T-helper 2 cell treated with Interferon-gamma antibody and Interleukin-4, amounts not matched to agents 5 μg/mL and 100 μg/mL, for 36 hours (primary cell): ENCODE measurements at places on chromosomes 16 and 17.

DNA sequence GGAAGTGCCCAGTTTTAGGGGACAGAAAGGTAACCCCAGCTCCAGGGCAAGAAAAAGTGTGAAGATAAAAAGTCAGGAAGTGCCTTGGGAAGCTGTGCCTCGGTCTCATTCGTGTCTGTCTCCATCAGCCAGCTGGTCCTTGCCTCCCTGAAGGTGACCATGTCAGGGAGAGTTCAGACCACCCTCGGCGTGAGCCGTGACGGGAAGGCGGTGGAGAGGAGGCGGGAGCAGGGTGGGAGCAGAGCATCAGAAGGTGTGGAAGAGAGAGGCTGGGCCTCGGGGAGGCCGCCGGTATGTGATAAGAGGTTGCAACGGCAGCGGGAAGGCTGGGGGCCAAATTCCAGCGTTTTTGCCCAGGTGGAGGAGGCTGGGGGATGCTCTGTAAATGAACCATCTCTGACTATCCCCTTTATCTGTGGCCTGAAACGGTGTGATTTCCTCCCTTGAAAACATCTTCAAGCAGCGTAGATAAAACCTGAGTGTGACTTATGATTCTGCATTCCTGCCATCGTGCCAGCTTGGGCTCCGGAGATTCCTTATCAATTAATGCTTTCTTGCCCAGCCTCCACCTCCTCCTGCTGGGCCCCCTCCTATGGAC lies 251.8 kb downstream of the IRF8 start:
- H3K4me1 ChIP-seq, result no peaks in the 10 kb centered on the region
- no peak overlapping the region for H3K27ac ChIP-seq
- DNase-seq, result no peak
- no peaks in the 10 kb centered on the region for H3K36me3 ChIP-seq
- H3K4me3 ChIP-seq, result no peak overlapping the region

DNA sequence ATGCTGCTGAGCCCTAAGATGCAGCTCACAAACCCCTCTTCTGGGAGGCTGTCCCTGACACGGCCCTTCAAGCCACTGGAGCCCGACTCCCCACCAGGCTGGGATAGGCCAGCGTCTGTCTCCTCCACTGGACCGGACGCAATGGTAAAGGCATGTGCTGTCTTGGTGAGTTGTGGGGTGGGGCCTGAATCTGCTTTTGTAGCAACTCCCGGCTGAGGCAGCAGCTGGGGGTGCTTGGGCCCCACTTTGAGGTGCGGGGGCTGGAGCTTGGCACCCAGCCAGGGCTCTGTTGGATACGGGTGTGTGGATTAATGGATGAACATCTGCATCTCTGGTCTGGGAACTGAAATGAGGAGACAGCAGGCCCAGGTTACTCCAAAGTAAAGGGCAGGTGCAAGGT lies 3.5 kb upstream of the NLRC3 start:
- H3K36me3 ChIP-seq, result peaks cover 33% of the 10 kb centered on the region
- peaks cover 29% of the 10 kb centered on the region for H3K4me1 ChIP-seq
- peak overlapping the region; percentile 36 for H3K4me3 ChIP-seq
- H3K27ac ChIP-seq, result peak overlapping the region; percentile 98

GRCh38 chr17:82107341-82107860 lies 9.4 kb upstream of the FASN start:
- H3K27me3 ChIP-seq, result no peaks in the 10 kb centered on the region
- peak overlapping the region; percentile 65 for H3K27ac ChIP-seq
- no peak for DNase-seq
- H3K4me1 ChIP-seq, result peaks cover 11% of the 10 kb centered on the region
- H3K4me3 ChIP-seq, result no peak overlapping the region
- H3K36me3 ChIP-seq, result peaks cover 2% of the 10 kb centered on the region

DNA sequence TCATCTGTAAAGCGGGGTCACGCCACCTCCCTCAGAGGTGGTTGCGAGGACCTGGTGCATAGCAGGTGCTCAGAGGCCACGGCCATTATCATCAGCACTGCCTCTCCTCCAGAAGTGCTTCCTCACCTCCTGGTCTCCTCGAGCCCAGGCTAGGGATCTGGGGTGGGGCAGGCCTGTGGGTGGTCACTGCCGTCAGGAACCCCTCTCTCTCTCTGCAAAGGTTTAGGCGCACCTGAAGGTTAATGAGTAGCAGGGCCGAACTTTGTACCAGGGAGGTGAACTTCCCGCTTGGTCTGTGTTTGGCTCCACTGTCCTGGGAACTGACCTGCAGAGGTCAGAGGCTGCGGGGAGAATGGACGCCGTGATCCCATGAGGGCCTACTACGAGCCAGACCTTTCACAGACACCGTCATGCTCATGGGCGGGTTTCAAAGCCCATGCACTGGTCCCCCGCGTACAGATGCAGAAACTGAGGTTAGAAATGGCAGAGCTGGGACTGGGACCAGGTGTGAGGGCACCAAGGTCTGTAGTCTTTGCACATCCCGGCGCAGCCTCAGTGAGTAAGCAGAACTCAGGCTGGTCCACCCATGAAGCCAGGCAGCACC lies 13.8 kb downstream of the JUP start:
- no peak overlapping the region for H3K27ac ChIP-seq
- no peaks in the 10 kb centered on the region for H3K4me1 ChIP-seq
- peaks cover 2% of the 10 kb centered on the region for H3K27me3 ChIP-seq
- no peaks in the 10 kb centered on the region for H3K36me3 ChIP-seq
- no peak for DNase-seq
- no peak overlapping the region for H3K4me3 ChIP-seq

DNA sequence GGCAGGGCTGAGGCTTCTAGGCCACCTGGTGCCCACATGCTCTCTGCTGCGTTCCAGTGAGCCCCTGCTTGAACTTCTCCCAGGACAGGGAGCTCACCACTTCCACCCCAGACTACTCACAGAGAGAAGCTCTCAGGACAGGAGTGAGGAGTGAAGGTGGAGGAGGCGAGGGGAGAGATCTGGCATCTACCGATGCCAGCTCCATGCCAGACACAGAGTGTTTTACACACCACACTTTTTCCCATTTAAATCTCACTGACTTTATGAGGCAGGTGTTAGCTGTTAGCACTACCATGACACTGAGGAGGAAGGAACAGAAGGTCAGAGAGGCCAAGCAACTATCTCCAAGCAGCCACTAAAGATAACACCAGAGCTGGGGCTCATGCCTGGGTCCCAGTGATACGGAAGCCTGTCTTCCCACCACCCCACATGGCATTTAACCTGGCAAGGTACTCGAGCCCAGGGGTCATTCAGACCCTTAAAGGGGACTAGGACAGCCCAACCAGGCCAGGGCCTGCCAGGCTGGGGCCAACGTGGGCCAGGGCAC lies 6.8 kb downstream of the FAM83G start:
- no peaks in the 10 kb centered on the region for H3K27me3 ChIP-seq
- H3K27ac ChIP-seq, result no peak overlapping the region
- peaks cover 25% of the 10 kb centered on the region for H3K36me3 ChIP-seq
- no peak overlapping the region for H3K4me3 ChIP-seq
- DNase-seq, result no peak
- H3K4me1 ChIP-seq, result peaks cover 22% of the 10 kb centered on the region

DNA sequence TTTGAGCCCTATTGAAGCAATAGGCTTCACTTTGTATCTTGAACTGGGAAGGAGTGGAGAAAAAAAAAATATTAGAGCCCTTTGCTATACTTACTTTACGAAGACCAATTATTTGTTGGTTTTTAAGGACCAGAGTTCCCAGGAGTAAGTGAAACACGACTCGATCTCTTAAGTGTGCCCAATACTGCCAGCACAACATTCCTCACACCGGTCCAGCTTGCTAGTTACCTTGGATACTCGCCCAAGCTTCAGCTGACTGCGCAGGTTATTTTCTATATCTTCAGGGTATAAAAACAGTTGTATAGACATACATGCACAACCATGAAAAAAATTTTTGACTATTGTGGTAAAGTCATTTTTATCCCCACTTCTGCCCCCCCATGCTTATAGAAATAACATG lies 72.1 kb downstream of the RPTOR start:
- no peak overlapping the region for H3K4me3 ChIP-seq
- no peak for DNase-seq
- no peaks in the 10 kb centered on the region for H3K27me3 ChIP-seq
- H3K4me1 ChIP-seq, result peaks cover 45% of the 10 kb centered on the region

- no peaks in the 10 kb centered on the region for H3K4me1 ChIP-seq
- no peak overlapping the region for H3K27ac ChIP-seq
- H3K4me3 ChIP-seq, result no peak overlapping the region
- no peaks in the 10 kb centered on the region for H3K27me3 ChIP-seq
- no peak for DNase-seq
These were observed 59.7 kb downstream of the ABCC6 start for GRCh38 chr16:16163571-16163970.

DNA sequence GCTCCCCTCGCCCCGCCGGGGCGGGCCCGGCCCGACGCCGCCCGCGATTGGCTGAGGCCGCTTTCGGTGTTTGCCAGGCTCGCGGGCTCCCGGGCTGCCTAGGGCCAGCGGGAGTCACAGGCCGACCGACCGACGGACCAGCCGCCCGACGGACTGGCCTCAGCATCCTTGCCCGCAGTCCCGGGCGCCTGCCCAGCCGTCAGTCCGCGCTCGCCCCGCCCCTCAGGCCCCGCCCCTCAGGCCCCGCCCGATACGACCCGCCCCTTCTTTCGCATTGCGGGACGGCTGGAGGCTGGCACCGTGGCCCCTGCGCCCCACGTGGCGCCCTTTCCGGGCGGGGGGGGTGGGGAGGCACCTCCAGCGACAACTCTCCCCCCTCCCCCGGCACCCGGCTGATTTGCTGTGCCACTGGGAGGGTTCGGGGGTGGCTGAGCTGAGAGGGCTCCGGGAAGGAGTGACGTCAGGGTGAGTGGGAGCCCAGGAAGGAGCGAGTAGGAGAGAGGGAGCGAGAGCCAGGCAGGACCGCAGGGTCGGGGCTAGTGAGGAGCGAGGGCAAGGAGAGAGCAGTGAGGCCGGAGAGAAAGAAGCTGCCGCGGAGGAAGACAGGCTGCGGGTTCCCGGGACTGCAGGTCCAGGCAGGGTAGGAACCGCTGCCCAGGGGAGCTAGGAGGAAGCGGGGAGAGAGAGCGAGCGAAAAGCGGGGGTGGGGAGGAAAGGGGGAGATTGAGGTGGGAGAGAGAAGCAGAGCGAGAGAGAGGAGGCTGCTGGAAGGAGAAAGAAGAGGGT lies at the start of gene ASPHD1:
Gene ASPHD1 (plus strand): TSS at position 387 of the 786 bp plus-strand sequence. CDS start 484 bp downstream, outside the sequence.
- peaks cover 32% of the 10 kb centered on the region for H3K27me3 ChIP-seq
- H3K36me3 ChIP-seq, result no peaks in the 10 kb centered on the region
- peak within 1 kb of the TSS; percentile 70 for H3K4me3 ChIP-seq
- H3K27ac ChIP-seq, result no peak within 1 kb of the TSS
- H3K4me1 ChIP-seq, result peaks cover 13% of the 10 kb centered on the region

GRCh38 chr17:27458524-27458908 lies 2.3 kb downstream of the KSR1 start:
- H3K27me3 ChIP-seq, result no peaks in the 10 kb centered on the region
- peaks cover 46% of the 10 kb centered on the region for H3K4me1 ChIP-seq
- peak overlapping the region; percentile 86 for H3K4me3 ChIP-seq
- H3K27ac ChIP-seq, result no peak overlapping the region

- H3K4me3 ChIP-seq, result no peak overlapping the region
- H3K27ac ChIP-seq, result no peak overlapping the region
- peaks cover 1% of the 10 kb centered on the region for H3K36me3 ChIP-seq
- DNase-seq, result no peak
- no peaks in the 10 kb centered on the region for H3K4me1 ChIP-seq
- no peaks in the 10 kb centered on the region for H3K27me3 ChIP-seq
These were observed 101.9 kb downstream of the LITAF start for GRCh38 chr16:11484691-11485258.

DNA sequence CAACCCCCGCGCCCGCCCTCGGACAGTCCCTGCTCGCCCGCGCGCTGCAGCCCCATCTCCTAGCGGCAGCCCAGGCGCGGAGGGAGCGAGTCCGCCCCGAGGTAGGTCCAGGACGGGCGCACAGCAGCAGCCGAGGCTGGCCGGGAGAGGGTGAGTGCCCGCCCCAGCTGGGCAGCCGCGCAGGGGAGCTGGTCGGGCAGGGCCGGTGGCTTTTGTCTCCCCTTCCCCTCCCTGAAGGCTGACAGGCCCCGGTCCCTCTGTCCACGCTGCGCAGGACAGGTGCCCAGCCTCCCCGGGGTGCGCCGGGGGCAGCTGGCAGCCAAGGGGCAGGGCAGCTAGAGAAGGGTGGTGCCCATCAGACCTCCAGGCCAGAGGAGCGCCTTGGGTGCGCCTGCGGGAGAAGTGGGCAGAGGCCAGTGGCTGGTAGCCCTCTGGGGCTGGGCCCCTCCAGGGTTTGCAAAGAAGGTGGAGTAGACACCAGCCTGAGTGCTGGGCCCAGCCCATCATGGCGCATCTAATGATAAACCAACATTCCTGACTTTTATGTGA lies 278 bp downstream of the ITGB4 start:
- H3K36me3 ChIP-seq, result no peaks in the 10 kb centered on the region
- peaks cover 17% of the 10 kb centered on the region for H3K27me3 ChIP-seq
- peak overlapping the region; percentile 60 for H3K4me3 ChIP-seq
- no peak overlapping the region for H3K27ac ChIP-seq
- peaks cover 4% of the 10 kb centered on the region for H3K4me1 ChIP-seq

GRCh38 chr16:29784157-29784556 lies 6.1 kb downstream of the ZG16 start:
- no peak for DNase-seq
- H3K4me3 ChIP-seq, result peak overlapping the region; percentile 12
- H3K27ac ChIP-seq, result peak overlapping the region; percentile 53

DNA sequence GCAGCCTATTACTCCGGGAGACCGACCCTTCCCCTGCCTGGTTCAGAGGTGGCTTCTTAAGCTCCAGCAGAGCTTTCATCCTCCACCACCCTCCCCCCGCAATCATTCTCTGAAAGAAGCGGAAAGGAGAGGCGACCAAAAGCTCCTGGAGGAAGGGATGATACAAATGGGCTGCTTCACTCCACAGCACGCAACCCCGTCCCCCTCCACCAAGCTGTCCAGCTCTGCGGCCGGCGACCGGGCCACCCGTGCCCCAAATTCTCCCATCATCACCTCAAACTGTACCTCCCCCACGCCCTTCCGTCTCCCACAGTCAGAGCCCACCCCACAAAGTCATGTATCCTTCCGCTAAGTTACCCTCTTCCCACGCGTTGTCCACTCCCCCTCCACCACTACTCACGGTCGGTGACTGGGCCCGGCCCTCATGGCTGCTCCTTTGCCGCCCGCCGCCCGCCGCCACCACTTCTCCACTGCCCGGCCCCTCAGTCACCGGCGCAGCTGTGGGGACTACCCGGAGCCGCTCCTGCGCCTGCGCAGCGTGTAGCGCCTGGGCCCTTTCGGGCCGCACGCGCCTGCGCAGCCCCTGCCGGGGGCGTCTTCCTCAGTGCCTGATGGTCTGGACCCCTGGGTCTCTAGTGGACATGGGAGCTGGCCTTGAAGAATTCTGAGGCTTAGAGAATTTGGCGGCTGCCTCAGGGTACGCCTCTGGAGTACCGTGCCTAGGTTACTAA lies at the start of gene FAM222B:
Gene FAM222B (minus strand): TSS at position 509 of the 731 bp plus-strand sequence. CDS start 76,123 bp downstream, outside the sequence.
- peak within 1 kb of the TSS; percentile 99 for H3K4me3 ChIP-seq
- H3K4me1 ChIP-seq, result peaks cover 13% of the 10 kb centered on the region
- peaks cover 7% of the 10 kb centered on the region for H3K36me3 ChIP-seq
- H3K27me3 ChIP-seq, result no peaks in the 10 kb centered on the region
- DNase-seq, result peak; percentile 92

DNA sequence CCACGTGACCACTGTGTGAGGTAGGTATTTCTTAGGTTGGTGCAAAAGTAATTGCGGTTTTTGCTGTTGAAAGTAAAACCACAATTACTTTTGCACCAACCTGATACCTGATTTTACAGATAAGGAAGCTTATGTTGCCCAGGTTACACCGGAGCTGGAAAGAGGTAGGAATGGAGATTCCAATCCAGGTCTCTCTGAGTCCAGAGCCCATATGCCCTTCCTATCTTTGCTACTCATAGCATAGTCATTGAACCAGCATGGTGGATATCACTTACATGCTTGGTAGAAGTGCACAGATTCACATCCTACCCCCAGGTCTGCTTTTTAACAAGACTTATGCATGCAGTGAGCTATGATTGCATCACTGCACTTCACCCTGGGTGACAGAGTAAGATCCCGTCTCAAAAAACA lies 61.8 kb downstream of the ARSG start:
- H3K27me3 ChIP-seq, result no peaks in the 10 kb centered on the region
- H3K27ac ChIP-seq, result peak overlapping the region; percentile 11
- no peak for DNase-seq
- H3K36me3 ChIP-seq, result peaks cover 15% of the 10 kb centered on the region
- peaks cover 73% of the 10 kb centered on the region for H3K4me1 ChIP-seq
